Stimulated activated CD8-positive, alpha-beta memory T cell treated with anti-CD3 and anti-CD28 coated beads, Interleukin-12 subunit alpha, Interleukin-12 subunit beta, amount 100 ng/mL, for 4 hours (primary cell): ENCODE measurements at places on chromosomes 2 and 18.

DNA sequence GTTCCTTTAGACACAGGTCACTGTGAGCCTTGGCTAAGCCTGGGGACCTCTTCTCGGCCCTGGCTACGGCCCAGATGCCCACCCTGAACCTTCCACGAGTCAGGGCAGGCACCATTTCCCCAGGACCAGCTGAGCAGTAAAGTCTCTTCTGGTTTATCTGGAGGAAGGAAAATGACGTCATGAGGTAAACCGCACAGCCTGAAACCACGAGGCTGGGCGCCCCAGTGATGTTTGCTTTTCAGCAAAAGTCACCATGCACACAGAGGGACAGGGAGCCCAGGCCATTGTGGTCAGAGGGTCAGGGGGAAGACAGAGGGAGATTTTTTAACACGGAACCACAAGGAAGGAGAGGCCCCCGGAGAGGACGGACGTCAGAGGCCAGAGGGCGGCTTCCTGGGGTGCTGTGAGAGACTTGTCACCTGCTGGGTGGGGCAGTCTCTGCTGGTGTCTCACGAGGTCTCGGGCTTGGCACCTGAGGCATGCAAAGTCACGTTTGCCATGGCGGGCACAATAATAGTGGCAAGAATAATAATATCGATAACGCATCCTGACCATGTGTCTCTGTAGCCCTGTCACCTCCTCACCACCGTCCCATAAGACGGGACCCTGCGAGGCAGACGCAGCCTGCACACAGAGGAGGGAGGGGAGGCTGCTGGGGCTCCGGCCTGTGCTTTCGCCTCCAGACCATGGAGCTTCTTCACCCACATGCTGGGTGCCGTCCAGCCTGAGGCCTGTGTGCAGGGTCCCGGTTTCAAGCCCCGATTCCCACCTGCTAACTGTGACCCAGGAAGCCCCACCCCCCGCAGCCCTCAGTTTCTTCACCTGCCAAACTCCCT lies 33.2 kb upstream of the FOSL2 start:
- DNase-seq: peak; percentile 71

- DNase-seq: no peak
Measured at GRCh38 chr2:240139666-240140393, 628 bp downstream of the OTOS start.

- no peak for DNase-seq
Measured at GRCh38 chr2:123993728-123994323, 31.3 kb upstream of the CNTNAP5 start.

DNA sequence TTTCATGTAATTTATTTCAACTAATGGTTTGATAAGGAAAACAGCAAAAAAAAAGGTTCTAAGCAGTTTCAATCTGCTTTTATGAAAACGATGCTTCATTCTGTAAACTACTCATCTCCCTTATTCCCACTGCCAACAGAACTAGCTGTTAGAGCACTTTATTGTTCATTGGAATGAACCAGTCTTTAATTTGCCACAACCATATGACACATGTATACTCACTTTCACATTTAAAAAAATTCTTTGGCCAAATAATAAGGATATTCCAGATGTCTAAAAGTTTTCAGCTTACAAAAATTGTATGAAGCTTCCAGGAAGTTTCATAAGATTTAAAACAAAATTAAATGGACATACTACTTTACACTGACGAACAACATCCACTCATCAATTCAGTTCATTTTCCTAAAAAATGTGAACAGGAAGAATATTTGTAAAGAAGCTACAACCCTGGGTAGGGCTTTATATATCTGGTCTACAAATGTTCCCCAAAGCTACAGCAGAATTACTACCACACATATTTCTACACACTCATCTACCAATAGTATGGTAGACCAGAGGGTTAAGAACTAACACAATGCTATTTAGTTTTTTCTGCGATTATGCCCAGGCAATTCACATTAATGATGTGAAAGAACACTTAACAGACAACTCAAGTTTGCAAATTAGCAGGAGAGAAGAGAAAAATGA lies 37.7 kb downstream of the ZNF521 start:
- DNase-seq: no peak

DNA sequence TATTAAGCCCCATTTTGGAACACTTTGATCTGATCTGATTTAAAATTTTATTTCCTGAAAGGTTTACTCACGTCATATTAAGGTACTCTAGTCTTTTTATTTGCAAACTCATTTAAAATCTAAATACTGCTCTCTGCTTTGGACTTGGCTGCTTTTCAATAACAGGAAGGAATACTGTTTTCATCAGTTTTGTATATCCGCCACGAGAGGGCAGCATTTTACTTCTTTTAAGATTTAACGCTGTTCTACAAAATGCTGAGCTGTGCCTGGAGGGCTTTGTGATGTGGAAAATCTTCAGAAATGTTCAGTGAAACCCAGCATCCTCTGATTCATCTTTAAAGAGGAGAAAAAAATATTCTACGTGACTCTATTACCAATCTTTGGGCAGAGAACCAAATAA lies 37.5 kb upstream of the SLC38A11 start:
- no peak for DNase-seq

- DNase-seq: no peak
Measured at GRCh38 chr2:186281726-186282125, 204.3 kb upstream of the ZC3H15 start.

- DNase-seq: no peak
Measured at GRCh38 chr2:138185827-138186226, 221.6 kb downstream of the HNMT start.

DNA sequence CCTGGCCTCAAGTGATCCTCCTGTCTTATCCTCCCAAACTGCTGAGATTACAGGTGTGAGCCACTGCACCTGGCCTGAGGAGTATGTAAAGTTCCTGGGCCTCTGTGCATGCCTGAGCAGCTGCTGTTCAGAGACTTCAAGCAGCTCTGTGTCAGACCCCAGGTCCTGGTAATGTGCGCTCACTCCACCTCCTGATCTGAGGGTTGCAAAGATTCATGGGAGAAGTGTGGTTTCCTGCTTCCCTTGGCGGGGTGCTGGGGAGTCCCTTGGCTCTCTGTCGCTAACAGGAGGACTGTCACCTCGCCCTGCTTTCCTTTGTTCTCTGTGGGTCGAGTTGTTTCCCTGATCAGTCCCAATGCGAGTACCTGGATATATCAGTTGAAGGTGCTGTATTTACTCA lies 8.6 kb upstream of the IL36A start:
- peak; percentile 13 for DNase-seq

DNA sequence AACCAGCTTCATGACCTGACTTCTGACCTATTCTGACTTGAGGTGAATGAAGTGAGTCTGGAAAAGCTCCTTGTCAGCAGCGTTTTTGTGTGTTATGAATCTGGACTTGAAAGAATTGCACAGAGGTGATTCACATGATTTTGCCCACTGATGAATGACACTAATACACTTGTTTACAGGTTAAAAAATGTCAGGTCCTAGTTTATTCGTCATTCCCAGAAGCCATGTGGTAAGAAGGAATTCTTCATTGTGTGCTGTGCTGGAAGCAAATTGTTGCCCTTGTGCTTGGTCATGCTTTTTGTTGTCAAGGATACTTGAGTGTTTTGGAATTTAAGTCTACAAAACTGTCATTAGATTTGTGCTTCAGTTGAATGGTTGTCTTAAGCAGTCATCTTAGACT lies 15.5 kb downstream of the SEC11C start:
- no peak for DNase-seq

DNA sequence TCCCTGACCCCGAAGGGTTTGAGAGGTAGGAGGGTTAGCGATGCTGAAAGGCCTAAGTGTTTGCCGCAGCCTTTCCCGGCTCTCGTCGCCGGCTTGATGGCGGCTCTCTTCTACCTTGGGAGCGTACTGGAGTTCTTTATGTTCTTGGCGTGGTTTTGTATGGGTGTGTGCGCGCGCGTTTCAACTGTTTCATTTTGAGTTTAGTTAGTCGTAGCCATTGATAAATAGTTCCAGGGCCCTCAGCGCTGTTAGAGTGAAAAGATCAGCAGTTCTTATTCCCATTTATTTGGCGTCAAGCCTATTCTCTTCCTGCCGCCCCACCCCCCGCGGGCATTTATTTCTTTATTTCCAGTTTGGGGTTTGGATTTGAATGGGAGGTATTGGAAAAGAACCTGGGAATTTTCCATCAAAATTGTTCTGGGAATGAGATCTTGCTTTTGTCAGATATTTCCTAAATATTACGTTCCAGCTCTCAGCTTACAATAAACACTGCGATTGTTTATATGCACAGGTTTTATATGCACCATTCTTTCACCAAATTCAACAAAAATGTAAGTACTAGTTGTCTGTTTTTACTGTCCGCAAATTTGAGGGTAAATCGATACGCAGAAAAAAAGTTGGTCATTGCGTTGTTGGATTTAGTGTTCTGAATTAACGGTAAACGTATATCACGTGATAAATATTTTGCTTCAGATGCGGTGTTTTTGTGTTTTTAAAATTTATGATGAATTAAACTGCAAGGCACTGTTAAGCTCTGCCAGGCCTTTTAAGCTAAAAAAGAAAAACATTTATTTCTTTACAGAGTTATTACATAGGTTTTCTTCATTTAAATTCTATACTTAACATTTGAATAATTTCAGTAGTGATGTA lies 954 bp downstream of the CCNT2 start:
- no peak for DNase-seq

DNA sequence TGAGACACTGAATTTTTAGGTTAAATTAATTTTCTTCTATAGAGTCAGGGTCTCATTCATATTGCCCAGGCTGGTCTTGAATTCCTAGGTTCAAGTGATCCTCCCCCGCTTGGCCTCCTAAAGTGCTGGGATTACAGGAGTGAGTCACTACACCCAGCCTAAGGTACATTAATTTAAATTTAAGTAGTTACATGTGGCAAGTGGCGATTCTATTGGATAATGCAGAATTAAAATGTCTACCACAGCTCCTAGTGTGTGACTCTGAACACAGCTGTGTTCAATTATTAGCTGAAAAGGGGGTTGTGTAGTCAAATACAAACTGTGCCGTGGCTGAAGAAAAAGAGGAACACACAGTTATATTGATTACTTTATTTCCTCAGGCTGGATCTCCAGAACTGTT lies 2.2 kb upstream of the CAD start:
- DNase-seq: no peak

GRCh38 chr18:50492097-50492496 lies 67.8 kb upstream of the MAPK4 start:
- DNase-seq: no peak

GRCh38 chr2:20917287-20917660 lies 94.4 kb upstream of the LDAH start:
- no peak for DNase-seq

- no peak for DNase-seq
Measured at GRCh38 chr2:126370201-126370600, 285.8 kb upstream of the GYPC start.

GRCh38 chr2:38581193-38582147 lies 21.3 kb downstream of the HNRNPLL start:
- no peak for DNase-seq

DNA sequence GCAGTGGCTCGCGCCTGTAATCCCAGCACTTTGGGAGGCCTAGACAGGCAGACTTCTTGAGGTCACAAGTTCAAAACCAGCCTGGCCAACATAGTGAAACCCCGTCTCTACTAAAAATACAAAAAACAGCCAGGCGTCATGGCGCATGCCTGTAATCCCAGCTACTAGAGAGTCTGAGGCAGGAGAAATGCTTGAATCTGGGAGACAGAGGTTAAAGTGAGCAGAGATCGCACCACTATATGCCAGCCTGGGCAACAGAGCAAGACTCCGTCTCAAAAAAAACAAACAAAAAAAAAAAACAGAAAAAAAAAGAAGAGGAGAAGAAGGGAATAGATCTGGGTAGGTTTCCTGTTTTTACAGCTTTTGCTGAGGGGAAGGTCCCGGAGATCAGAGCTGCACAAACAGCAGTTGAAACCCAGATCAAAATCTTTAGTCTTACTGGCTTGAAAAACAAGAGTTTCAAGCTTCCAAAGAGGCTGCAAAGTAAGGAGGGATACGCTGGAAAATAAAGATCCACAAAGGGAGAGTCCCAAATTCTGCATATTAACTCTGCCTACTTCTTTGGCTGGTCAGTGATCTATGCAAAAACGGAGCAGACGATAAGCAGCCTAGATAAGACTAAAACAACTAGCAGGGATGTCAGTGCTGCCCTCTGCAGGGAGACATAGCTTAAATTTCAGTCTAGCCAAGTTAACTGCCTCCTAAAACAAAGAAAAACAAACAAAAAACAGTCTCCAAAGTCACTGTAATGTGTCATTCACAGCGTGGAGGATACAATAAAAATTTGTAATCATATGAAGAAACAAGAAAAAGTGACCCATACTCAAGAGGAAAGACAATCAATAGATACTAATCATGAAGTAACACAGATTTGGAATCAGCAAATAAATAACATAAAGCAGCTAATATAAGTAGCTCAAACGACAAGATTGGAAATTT lies 74.1 kb downstream of the TLK1 start:
- no peak for DNase-seq

DNA sequence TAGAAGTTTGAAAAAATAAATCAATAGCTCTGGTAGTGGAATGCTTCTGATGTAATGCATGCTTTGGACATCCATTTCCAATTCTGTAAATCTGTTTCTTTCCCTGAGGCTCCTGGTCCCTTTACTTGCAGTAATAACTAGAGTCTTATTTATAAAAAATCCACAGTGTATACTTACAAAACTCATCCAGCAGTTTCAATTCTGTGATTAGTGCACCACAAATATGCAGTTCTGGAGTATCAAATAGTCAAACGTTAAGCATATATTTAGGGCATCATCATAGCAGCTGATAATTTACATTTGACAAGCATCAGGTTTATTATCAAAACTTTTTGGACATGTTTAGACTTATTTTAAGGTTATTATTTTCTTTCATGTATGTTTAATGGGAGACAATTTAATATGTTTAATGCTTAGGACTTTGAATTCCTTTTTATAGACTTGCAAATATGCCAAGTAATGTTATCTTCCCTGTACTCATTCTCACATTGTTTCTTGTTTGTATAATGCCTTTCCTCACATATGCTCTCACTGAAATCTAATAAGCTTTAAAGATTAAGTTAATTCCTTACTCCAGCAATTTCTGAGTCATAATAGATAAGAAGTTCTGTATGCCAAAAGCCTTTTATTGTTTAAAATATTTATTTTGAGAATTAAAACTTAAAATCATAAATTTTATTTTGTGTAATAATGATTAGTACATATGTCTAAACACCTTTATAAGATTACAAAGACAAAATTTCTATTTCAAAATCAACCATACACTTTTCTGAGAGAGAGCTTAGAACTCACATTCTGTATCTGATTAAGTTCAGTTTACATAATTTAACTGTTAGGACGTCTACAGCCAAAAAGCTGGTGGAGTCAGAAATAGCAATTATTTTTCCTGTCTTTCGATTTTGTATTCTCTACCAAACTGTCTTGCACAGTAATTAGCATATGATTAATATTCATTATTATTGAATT lies 341.5 kb upstream of the TMEFF2 start:
- no peak for DNase-seq
